ENCODE measurements at places on chromosomes 16 and 17.

GRCh38 chr17:83071966-83072562, 7.3 kb upstream of the METRNL start:
- no peak for DNase-seq

DNA sequence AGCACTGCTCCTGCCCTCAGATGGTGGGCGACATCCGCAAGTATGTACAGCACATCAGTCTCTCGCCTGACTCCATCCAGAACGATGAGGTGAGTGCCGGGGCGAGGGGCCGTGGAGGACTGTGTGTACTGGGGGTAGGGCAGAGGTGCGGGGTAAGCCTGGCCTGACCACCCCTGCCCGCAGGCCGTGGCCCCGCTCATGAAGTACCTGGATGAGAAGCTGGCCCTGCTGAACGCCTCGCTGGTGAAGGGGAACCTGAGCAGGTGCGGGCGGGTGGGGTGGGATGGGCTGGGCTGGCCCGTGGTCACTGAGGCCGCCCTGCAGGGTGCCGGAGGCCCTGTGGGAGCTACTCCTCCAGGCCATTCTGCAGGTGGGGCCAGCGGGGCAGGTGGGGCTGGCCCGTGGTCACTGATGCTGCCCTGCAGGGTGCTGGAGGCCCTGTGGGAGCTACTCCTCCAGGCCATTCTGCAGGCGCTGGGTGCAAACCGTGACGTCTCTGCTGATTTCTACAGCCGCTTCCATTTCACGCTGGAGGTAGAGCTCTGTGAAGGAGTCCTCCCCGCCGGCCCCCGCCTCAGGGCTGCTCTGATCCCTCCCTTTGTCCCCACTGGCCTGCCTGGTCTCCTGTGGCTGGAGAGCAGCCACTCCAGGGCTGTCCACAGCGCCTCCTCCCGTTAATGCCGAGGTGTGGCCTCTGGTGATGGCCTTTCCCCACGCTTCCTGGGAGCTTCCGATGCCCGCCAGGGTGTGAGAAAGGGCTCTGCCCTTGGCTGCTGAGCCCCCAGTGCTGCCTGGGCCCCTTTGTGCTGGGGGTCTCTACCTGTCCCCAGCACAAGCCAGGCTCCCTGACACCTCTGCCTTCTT, 5.0 kb downstream of the TSR3 start:
- DNase-seq, result no peak

- DNase-seq, result no peak
Observed at GRCh38 chr16:57348327-57348726, 10.3 kb upstream of the CCL22 start.

DNA sequence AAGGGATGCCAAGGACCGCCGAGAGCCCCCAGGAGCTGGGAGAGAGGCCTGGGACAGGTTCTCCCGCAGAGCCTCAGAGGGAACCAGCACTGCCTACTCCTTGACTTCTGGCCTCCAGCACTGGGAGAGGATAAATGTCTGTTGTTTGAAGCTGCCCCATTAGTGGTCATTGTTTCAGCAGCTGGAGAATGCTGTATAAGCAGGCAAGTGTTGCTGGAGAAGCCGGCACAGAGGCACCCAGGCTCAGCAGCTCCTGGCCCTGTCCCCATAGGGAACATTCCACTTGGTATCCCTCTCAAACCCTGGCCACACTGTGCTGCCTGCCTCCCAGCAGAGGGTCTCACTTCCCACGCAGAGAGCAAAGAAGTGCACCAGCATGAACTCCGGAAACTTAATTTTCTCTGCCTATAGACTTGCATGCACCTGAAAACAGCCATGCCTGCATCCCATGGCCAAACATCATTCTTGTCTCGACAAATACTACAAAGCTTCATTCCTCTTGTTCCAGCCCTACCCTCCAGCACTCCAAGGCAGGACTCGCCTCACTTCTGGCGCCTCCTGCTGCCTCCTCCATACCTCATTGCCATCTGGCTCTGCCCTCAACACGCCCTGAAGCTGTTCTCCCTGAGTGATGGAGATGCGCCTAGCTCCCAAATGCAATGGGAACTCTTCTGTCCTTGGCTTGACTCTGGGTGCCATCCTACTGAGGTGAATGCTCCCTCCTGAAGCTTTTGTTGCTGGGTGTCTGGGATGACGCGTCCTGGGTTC, 88.1 kb downstream of the DNAH17 start:
- no peak for DNase-seq

- DNase-seq, result no peak
Observed at GRCh38 chr16:25317732-25318316, 60.2 kb upstream of the ZKSCAN2 start.

DNA sequence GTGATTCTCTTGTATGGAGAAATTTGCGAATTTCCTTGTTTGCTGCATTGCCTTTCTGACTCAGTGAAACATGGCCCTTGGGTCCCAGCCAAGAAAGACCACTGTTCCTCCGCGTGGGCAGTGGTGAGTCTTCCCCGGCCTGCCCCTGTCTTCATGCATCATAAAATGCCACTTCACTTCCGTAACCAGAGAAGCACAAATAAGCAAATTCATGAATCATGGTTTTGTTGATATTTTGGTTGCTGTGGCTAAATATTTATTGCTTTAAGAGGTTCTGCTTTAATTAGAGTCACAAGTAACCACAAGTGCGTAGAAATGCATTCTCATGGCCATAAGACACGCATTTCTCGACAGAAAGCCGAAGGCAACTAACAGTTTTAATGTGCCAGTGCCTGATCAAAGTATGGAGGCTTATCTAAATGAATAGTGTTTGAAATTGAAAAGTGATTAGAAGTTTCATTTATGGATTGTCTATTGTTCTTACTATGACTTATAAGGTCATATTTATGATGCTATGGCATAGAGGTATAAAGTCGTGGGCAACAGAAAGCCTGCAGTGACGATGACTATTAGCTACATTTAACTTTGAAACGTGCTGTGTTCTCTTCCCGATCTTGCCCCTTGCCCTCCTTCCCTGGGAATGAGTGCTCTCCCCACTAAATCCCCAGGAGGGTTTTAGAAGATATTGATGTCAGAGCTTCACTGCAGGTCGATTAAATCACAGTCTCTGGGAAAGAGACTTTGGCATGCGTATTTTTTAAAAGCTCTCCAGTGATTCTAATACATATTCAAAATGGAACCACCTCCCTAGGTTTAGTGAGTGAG, 76.0 kb downstream of the WIPI1 start:
- DNase-seq, result no peak

DNA sequence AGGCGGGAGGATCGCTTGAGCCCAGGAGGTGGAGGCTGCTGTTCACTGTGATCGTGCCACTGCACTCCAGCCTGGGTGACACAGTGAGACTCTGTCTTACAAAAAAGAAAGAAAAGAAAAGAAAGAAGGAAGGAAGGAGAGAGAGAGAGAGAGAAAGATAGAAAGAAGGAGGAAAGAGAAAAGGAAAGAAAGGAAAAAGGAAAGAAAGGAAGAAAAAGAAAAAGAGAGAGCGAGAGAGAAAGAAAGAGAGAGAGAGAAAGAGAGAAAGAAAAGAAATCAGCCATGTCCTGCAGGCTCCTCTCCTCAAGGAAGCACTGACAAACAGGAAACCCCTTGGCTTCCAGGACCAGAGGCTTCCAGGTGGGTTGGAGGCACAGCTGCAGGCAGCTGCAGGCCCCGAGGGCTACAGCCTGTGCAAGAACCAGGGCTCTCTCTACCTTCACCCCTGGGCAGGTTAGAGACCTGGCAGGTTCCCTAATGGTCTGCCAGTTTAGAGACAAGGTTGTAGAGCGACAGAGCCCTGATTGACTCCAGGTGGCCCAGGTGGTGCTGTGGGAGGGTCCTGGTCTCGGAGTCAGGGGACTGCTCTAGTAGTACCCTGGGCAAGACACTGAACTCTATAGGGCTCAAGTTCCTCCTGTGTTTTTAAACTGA, 53.8 kb downstream of the PECAM1 start:
- DNase-seq, result no peak

DNA sequence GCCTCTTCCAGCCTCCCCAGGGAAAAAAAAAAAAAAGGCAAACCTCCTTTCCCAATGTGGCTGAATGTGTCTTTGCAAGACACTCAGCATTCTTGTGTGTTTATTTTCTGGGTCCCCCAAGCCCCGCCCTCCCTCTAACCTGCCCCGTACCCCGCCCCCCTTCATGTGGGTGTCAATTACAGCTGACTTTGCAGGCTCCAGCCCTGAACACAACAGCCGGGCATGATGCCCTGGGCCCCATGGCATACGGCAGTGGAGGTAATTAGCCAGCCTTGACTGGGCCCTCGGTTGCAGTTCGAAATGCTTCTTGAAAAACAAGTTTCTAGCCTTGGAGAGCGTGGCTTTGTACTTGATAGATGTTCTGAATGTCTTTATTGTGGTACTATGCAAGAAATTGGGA, 354.7 kb upstream of the RBFOX1 start:
- DNase-seq, result no peak

Data from liver (tissue), 10 donors.